ENCODE measurements at places on chromosomes 6 and 20.

GRCh38 chr20:37839955-37840354 lies 63.0 kb upstream of the VSTM2L start:
- DNase-seq = no peak

DNA sequence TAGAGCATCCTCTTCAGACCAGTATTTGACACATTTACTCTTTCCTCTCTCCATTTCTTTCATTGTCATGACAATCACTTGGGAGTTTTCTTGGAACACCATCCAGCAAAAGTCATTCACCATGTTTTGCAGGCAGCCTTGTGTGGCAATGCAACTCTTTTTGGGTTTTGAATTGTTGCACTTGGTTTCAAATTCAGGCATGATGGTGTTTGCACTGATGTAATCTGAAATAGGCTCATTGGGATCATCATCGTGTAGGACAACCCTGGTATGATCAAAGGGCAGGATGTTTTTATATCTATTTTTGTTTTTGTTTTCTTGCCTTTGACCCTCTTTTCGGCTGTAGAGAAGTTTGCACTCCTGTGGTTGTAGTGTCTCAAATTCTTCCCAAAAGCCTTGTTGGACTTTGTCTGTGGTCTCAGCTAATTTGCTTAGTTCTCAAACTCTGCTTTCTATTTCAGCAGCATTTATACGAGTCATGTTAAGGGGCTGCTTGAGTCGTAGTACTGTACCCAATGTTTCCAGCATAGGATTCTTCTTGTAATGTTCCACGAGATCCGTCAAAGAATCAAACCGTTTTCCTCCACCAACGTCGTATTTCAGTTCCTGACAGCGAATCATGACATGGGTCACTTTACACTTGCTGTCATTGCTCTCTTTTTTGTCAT lies 160.8 kb upstream of the TNFAIP3 start:
- DNase-seq = no peak

GRCh38 chr6:3718407-3718806 lies 33.1 kb downstream of the PXDC1 start:
- DNase-seq = no peak

GRCh38 chr6:170424604-170425126 lies 118.1 kb downstream of the FAM120B start:
- no peak for DNase-seq

DNA sequence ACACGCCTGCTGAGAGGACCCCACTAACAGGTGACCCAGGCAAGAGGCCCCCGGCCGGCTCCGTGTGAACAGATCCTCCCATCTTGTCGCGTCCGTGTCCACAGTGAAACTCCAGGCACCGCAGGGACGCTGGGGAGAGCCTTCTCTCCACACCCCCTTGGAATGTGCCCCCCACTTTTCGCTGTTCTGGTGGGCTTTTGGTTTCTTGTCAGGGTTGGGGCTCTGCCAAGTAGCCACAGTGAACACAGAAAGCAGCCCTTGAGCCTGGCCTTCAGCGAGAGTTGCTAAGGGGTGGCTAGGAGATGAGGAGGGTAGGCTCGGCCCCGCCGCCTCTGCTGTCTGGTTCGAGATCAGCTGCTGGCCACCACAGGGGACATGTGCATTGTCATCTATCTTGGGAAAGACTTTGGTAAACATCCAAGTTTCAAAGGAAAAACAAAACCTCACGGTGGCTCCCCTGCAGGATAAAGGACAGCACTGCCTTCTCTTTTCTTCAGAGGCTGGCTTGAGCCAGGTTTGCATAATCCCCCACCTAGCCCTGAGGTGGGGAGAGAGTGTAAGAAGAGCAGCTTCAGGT lies 22.7 kb downstream of the SYNDIG1 start:
- DNase-seq = no peak

- DNase-seq = no peak
Observed at GRCh38 chr20:61594198-61594597, 342.1 kb downstream of the CDH4 start.

- DNase-seq = no peak
Observed at GRCh38 chr6:123629258-123629941, 7.3 kb downstream of the TRDN start.

- no peak for DNase-seq
Observed at GRCh38 chr20:59466107-59466815, 138.1 kb upstream of the PHACTR3 start.

DNA sequence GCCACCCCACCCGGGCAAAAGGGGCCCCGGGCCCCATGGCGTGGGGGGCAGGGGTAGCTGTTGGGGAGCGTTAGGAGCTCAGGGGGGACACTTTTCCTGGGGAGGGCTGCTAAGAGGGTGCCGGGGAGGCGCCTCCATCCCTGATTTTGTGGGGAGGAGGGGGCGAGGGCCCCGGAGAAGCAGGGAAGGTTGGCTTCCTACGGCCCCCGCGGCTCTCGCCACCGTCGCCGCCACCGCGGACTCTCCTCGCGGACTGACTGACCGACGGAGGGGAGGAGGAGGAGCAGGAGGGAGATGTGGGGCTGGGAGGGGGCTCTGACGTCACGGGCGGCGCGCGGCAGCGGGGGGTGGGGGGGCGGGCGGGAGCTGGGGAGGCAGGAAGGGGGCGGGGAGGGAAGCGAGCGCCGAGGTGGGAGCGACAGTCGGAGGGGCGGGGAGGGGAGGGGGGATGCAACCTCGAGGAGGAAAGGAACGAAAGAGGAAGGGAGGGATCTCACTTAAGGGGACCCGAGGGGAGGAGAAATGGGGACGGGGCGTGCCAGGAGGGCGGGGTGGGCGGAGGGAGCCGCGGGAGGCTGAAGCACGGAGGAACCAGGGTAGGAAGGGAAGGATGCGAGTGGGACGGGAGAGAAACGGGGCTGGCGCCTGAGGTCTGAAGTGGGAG lies 5.1 kb downstream of the GABBR1 start:
- DNase-seq = peak; percentile 37

DNA sequence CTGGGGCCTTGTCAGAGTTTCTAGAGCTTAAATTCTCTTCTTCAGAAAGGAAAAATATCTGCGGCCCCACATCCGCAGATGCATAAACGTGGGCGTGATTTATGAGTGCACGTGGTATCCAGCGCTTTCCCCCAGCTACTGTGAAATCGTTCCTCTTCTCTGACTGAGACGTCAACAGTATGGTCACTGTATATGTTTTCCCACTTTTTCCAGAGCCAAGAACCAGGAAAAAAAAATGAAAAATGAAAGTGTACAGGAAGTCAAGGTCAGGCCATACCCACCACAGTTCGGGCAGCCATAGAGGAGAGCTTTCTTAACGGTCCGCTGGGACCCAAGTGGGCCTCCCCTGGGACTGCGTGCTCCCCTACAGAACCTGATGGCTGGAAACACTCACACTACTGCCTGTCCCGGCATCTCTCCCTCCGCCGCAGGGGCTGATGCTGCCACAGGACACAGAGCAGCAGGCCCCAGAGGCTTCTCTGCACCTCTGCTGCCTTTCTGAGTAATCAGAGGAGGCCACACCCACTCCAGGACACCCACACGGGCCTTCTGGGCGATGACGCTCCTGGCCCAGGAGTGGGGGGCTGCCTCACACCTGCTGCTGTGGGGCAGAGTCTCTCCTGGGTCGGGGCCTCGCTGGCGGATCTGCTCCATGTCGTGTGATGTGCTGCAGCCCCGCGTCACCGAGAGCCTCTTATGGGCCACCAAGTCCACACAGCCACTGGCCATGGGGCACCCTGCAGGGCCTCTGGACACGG lies 16.4 kb upstream of the STX16 start:
- DNase-seq = peak; percentile 48

DNA sequence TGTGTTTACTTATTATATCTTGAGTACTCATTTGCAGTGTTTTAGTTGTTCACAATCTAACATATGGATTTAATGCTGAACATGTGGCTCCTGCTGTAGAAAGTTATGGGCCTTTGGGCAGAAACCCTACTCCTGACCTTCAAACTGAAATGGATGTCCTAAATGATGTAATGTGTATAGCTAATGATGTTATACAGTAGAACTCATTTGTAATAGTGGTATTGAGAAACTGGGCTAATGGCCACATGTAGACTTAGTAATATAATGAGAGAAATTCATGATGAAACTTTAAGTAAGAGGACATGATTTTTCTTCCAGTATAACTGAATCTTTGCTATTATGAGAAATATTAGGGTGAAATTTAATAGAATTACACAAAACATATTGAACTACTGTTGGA lies 121.3 kb upstream of the PTPRK start:
- DNase-seq = no peak

DNA sequence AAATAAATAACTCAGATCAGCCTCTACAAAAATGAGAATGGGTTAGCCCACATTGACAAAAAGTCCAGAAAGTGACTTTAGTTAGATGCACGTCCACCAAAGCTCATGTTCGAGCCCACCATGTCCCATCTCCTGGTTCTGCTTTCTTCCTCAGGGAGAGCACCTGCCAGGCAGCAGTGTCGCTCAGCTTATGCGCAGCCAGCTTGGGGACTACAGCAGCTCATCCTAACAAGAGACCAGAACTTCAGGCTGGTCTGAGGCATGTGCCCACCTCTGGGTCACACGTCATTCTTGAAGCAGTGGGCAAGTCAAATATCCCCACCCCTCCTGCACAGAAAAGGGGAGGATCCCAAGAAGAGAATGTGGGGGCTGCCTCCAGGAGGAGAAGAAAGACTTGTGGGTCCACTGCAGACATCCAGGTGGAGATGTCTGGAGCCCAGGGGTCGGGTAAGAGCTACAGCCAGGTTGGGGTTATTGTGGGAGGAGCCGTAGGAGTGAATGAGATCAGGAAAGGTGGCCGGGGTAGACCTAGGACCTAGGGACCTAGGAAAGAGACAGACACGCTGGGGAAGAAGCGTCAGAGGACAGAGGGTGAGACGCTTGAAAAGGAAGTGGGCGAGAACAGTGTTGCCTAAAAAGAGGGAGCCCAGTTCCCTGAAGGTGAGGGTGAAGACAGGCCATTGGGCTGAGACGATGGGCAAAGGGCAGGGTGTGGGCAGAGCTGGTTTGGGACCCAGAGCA lies 52.5 kb downstream of the SSR1 start:
- DNase-seq = no peak

- no peak for DNase-seq
Observed at GRCh38 chr20:25683050-25683449, 13.6 kb downstream of the ZNF337 start.

GRCh38 chr20:43237651-43238168 lies 48.0 kb upstream of the PTPRT start:
- no peak for DNase-seq

GRCh38 chr6:99979953-99980352 lies 14.1 kb downstream of the MCHR2 start:
- no peak for DNase-seq

GRCh38 chr6:72374857-72375256 lies 247.0 kb upstream of the KCNQ5 start:
- DNase-seq = no peak

GRCh38 chr20:32823078-32823477 lies 3.3 kb downstream of the MAPRE1 start:
- no peak for DNase-seq

DNA sequence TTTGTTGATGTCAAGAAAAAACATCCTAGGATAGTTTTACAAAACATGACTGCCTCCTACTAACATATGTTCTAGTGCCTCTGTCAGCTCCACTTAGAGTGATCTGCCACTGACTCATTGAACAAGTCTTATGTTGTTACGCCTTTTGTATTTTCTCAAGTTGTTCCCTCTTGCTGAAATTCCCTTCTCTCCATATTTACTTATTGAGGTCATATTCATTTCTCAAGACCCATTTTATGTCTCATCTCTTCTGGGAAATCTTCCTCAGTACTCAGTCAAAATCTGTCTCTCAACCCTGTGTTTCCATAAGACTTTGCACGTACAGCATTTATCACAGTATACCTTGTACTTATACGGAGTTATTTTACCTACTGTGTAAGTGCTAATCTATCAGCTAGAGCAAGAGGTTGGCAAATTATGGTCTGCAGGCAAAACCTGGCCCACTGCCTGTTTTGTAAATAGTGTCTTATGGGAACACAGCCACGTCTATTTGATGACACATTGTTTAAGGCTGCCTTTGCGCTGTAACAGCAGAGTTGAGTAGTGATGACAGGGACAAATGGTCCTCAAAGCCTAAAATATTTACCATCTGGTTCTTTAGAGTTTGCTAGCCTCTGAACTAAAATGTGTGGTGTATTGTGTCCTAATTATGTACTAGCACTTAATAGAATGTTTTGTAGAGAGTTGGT lies 83.4 kb downstream of the ADGRB3 start:
- no peak for DNase-seq

GRCh38 chr6:255751-256083 lies 36.6 kb upstream of the DUSP22 start:
- DNase-seq = no peak

GRCh38 chr20:22556565-22557056 lies 27.8 kb downstream of the FOXA2 start:
- DNase-seq = no peak

- DNase-seq = no peak
Observed at GRCh38 chr20:4084096-4084495, 68.7 kb upstream of the RNF24 start.

GRCh38 chr6:143900358-143900757 lies 36.1 kb downstream of the ZC2HC1B start:
- no peak for DNase-seq

DNA sequence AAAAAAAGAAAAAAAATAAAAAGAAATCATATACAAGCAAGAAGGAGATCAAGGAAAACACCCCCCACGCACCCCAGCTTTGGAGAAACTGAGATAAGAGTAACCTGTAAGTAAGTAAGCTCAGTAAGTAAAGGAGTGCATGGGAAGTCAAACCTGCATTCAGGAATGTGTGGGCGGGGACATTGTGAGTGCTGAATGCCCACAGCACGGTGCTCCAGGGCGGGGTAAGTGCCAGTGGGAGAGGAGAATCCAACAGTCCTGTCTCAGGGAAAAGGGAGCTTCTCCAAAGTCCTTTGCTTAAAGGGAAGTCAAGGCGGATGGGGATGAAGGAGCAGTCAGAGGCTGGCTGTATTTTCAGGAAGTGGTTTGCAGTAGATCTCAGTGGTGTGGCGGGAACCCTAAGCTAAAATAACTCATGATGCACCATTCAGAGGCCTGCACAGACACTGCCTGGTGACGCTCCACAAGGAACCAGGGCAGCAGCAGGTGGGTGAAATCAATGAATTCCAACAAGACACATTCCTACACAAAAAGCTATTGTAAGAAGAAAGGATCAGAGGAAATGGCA lies 368.0 kb downstream of the QKI start:
- DNase-seq = no peak

DNA sequence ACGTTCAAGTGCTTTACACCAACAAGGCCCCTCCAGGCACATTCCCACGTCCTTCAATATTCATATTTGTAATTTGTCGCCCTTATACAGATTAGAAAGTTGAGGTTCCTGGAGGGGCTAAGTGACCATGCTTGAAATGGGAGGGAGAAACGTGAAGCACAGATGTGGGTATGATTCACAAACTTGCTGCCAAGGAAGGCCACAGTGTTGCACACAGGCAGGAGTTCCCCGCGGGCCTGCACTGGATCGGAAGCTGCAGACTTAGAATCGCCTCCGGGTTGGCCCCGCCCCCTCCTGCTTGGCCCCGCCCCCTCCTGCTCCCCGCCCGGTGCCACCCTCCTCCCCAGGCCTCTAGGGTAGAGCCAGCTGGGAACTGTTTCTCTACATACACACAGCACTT lies 58.2 kb upstream of the QKI start:
- no peak for DNase-seq

- no peak for DNase-seq
Observed at GRCh38 chr6:28655164-28655563, 129.5 kb downstream of the GPX5 start.
